ENCODE measurements at places on chromosomes 12 and 14.

DNA sequence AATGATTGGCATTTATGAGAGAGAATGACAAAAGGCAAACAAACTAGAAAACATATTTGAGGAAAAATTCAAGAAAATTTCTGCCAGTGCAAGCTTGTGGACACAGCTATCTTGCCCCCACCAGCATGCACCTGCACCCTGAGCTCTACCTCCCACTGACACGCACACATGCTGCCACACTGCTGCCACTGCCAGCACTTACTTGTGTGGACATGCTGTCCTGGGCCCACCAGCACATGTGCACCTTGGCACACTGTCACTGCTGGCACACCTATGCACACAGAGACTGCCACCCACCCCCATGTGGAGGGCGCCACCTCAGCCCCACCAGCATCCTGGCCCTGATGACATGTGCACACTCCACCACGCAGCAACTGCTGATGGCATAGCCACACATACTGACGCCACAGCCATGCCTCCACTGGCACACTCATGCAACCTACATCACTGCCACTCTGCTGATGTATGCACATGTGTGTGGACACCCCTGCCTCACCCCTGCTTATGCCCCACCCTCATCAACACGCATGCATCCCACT lies 475.0 kb downstream of the SOX5 start:
- DNase-seq, result no peak

GRCh38 chr12:46134852-46135251 lies 134.0 kb downstream of the SLC38A1 start:
- no peak for DNase-seq

DNA sequence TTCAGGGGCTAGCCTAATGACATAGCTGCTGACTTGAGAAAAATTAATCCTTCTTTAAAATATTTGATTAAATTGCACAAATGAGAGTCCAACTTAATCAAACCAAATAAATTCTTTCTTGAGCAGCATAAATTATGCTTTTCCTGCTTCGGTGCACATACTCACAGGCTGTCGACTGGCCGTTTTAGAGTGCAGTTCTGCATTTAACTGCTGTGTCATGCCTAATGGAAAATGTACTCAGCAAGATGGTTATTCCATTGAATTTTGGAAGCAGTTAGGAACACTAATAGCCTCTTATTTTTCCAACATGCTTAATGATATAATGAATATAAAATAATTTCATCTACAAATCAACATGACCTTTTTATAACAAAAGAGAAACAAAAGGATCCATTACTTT lies 266.1 kb upstream of the LRIG3 start:
- no peak for DNase-seq

- DNase-seq, result no peak
These were observed 84.6 kb upstream of the GRIN2B start for GRCh38 chr12:14066021-14066420.

GRCh38 chr12:32860192-32860591 lies 36.4 kb downstream of the PKP2 start:
- no peak for DNase-seq

DNA sequence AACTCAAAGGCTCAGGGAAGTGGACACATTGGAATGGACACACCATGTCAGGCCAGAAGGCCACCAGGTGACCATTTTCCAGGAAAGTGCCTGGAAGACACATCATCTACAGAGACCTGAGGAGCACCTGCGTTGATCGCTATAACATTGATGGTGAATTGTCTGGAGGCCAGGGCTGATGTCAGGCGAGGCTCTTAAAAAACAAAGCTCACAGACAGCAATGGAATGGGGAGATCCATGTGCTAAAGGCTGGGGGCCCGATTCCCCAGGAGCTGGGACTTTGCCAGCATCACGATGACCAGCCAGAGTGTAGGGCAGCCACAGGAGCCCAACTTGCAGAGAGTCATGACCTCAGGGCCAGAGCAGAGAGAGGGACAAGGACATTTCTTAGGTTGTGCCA lies 30.3 kb downstream of the DIO3 start:
- no peak for DNase-seq

- no peak for DNase-seq
These were observed 165.7 kb downstream of the AKAP6 start for GRCh38 chr14:32494609-32495434.

DNA sequence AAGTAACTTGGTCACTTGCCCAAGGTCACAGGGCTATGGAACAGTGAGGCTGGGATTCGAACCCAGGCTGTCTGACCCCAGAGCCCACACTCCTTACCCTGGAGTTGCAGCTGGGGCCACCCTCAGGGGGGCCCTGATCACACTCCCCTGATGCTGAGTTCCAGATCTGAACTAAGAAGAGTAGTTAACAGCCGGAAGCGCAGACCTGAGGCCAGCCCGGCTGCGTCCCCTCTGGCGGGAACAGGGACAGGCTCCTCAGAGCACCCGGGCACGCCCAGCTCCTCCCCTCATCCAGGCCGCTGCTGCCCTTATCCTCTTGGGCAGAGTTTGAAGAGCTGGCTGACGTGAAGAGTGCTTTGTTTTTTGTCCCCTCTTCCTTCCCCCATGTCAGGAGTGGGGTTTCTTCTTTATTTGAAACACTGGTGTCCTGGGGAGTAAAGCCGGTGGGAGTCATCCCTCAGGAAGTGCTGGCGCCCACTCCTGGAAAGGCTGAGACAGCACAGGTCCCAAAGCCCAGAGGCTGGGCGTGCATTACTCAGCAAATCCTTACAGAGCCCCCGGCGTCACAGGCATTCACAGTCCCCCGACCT lies 8.7 kb downstream of the PHB2 start:
- no peak for DNase-seq

DNA sequence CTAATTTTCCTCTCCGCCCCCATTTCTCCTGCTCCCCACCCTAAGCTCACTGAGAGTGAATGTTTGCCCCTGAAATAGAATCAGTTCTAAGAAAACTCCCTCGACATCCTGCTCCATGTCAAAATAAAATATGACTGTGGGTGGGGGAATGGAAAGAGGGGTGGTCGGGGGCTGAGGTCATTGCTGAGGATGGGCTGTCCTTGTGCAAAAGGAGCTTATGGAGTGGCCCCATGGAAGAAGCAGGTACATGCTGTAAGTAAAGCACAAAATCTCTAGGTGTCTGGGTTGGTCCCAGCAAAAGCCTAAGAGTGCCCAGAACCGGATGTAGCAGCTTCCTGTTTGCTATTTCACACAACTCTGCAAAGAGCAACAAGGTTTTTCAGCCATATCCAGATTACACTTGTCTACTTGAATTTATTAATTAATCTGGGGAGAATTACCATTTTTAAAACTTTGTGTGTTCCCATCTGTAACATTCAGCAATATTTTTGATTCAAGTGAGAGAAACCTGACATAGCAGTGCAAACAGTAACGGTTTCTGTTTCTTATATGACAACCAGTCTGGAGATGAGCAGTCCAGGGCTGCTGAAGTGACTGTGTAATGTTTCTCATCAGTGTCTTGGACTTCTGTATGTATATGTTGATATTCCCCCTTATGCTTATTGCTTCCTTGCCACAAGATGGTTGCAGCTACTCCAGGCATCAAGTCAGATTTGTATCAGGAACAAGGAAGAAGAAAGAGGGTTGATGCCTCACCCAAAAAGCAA lies 40.4 kb upstream of the GZMB start:
- DNase-seq, result peak; percentile 65

GRCh38 chr14:88986146-88986841 lies 161.8 kb downstream of the TTC8 start:
- no peak for DNase-seq

GRCh38 chr12:115691123-115691522 lies 586.4 kb downstream of the MED13L start:
- DNase-seq, result no peak

- DNase-seq, result no peak
These were observed 18.9 kb upstream of the MAP3K9 start for GRCh38 chr14:70828188-70828587.

DNA sequence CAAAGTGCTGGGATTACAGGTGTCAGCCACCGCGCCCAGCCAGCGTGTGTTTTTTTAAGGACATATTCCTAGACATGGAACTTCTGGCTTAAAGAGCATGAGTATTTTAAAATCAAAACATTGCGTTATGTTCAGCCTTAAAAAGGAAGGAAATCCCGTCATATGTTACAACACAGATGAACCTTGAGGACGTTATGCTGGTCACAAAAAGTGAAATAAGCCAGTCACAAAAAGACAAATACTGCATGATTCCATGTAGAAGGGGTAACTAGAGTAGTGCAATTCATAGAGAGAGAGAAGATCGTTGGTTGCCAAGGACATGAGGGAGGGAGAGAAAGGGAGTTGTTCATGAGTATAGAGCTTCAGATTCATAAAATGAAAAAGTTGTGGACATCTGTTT lies 53.9 kb downstream of the ACACB start:
- no peak for DNase-seq

DNA sequence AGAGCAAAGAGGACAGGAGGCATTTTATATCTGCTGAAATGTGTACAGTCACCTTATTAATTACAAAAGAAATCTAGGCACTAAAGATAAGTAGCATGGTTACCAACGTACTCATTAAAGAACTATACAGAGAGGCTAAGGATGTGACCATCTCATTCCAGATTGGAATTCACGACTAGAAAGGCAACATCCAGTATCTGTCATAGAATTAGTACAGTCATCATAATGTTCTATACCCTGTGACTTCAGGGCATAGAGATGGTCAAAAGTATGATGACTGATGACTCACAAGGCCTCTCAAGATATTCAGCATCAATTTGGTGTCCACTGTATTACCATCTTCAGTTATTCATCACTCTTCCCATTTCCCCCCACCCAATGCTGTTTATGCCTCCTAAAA lies 144.0 kb upstream of the PLEKHG7 start:
- DNase-seq, result no peak

- no peak for DNase-seq
These were observed 356.7 kb downstream of the ETNK1 start for GRCh38 chr12:22981711-22982110.

- DNase-seq, result no peak
These were observed 208.6 kb downstream of the CALM1 start for GRCh38 chr14:90605430-90605829.

- DNase-seq, result no peak
These were observed 111.9 kb downstream of the STAB2 start for GRCh38 chr12:103698752-103699560.

DNA sequence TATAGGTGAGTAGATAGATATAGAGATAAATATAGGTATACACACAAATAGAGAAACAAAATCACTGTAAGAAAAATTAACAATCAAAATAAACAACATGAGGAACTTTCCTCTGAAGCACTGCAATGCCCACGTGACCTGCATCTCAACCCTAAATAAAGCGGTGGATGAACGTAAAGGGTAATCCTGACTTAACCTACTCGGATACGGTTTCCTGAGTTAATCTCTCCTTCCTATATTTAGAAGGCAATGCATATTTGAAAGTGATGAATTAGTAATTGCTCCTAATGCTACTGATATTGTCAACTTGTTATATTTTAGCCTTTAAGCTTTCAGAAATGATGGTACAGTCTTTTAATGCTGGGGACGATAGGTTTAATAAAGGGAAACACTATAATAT lies 221.4 kb downstream of the ITPR2 start:
- DNase-seq, result no peak

DNA sequence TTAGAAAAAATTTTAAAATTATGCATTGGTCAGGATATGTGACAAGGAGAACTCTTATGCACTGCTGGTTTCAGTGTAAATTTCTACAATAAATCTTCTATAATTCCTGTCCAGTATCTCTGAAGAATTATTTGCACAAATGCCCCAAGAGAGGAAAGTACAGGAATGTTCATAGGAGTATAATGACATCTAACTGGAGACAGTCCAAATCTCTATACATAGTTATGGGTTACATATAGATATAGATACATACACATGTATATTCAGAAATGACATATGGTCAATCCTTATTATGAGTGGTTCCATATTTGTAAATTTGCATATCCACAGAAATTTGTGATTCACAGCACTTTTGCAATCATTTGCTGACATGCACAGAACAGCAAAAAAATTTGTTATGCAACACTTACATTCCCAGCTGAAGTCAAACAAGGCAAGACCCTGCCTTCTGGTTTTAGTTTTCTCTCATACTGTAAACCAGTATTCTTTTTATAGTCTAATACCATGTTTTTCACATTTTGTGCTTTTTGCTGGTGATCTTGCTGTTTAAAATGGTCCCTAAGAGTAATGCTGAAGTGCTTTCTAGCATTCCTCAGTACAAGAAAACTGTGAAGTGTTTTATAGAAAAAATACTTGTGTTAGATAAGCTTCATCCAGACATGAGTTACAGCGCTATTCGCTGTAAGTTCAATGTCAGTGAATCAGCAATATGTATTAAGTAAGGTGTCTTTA lies 103.8 kb downstream of the SLC16A7 start:
- no peak for DNase-seq

- DNase-seq, result no peak
These were observed 41.1 kb upstream of the CSRNP2 start for GRCh38 chr12:51124504-51124903.

DNA sequence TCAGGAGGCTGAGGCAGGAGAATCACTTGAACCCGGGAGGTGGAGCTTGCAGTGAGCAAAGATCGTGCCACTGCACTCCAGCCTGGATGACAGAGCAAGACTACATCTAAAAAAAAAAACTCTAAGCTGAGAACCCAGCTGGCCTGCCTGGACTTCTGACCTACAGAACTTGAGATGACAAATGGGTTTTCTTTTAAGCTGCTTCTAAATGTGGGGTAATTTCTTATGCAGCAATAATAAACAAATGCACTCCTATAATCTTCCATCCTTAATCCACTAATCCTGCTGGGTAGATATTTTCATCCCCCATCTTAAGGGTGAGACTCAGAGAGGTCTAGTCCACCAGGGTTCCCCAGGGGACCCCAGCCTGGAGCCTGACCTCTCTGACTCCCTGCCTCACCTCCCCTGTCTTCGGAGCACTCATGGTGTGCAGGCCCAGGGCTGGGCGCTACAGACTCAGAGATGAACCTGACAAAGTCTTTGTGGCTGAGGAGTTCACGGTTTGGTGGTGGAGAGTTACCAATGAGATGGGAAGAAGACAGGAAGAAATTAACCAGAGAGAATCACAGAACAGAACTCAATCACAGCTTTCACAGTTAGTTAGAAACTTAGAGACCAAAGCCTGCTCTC lies 39.7 kb upstream of the BDKRB2 start:
- DNase-seq, result no peak

- DNase-seq, result no peak
These were observed 49.9 kb upstream of the BBS10 start for GRCh38 chr12:76398106-76398505.

GRCh38 chr14:22848351-22849164 lies 12.2 kb downstream of the MMP14 start:
- DNase-seq, result no peak

GRCh38 chr12:42758806-42759205 lies 169.3 kb upstream of the PRICKLE1 start:
- no peak for DNase-seq

GRCh38 chr12:85530456-85530855 lies 250.4 kb downstream of the ALX1 start:
- DNase-seq, result no peak

- DNase-seq, result no peak
These were observed 34.8 kb upstream of the PMCH start for GRCh38 chr12:102232446-102232845.

DNA sequence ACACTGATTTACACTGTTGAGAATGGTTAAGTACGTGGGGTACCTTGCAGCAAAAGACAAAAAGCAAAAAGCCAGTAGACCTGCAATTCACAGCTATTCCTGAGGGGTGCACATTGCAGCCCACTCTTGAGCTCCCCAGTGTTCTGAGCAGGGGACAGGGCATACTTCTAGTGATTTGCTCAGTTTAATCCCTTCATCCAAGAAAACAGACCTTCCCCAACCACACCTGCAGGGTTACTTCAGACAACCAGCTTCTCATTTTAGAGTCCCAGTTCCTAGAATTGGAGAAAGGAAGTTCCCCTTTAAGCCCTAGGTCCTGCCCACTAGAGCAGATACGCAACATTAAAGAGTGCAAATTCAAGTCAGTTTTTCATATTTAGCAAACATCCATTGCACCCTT lies 3.6 kb upstream of the WSB2 start:
- peak; percentile 30 for DNase-seq
